ENCODE measurements at places on chromosomes 3 and 15. TPM values are rescaled to one million over a fixed set of nuclear protein-coding genes. Genes with fewer than 3 reads are reported as not detected.

Gene ATXN7
- 74.7 TPM for total RNA-seq

DNA sequence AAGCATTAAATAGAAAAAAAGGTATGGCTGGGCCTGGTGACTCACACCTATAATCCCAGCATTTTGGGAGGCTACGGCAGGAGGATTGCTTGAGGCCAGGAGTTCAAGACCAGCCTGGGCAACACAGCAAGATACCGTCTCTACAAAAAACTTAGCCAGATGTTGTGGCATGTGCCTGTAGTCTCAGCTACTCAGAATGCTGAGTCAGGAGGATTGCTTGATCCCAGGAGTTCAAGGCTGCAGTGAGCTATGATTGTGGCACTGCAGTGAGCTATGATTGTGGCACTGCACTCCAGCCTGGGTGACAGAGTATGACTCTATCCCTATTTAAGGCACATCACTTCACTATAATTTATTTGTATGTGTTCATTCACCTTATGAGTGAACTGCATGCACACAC is 54.3 kb downstream of the SLC4A7 start:
- peaks cover 29% of the 10 kb centered on the region for H3K36me3 ChIP-seq
- no peak overlapping the region for H3K4me3 ChIP-seq
- no peak for DNase-seq
- H3K27ac ChIP-seq: no peak overlapping the region

Gene CCDC39
- total RNA-seq: not detected

DNA sequence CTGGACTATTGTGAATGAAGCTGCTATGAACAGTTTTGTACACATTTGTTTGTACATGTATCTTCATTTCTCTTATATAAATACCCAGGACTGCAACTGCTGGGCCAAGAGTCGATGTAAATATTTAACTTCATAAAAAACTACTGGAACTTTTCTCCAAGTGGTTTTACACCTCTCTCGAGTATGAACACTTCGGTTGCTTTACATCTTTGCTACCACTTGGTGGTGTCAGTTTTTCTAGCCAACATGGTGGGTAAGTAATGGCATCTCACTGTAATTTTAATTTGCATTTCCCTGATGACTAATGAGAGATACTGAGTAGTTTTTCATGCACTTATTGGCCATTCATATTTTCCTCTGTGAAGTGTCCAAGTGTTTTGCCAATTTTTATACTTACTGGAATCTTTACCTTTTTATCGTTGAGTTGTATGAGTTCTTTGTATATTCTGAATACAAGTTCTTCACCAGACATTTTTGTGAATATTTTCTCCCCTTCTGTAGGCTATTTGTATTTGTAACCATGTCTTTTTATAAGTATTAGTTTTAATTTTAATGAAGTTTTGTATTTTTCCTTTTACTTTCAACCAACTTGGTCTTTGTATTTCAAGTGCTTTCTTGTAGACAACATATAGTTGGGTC is 44.4 kb downstream of the PCOLCE2 start:
- no peaks in the 10 kb centered on the region for H3K27me3 ChIP-seq
- no peak overlapping the region for H3K4me3 ChIP-seq
- H3K27ac ChIP-seq: no peak overlapping the region

GRCh38 chr3:10340046-10340445 is 19.1 kb upstream of the SEC13 start:
- no peaks in the 10 kb centered on the region for H3K27me3 ChIP-seq
- H3K4me1 ChIP-seq: peaks cover 5% of the 10 kb centered on the region
- H3K27ac ChIP-seq: no peak overlapping the region
- DNase-seq: no peak

- H3K36me3 ChIP-seq: no peaks in the 10 kb centered on the region
- no peaks in the 10 kb centered on the region for H3K27me3 ChIP-seq
- no peak for DNase-seq
- peak overlapping the region; percentile 45 for H3K27ac ChIP-seq
Measured at GRCh38 chr15:66832664-66833063, 130.6 kb downstream of the SMAD6 start.

DNA sequence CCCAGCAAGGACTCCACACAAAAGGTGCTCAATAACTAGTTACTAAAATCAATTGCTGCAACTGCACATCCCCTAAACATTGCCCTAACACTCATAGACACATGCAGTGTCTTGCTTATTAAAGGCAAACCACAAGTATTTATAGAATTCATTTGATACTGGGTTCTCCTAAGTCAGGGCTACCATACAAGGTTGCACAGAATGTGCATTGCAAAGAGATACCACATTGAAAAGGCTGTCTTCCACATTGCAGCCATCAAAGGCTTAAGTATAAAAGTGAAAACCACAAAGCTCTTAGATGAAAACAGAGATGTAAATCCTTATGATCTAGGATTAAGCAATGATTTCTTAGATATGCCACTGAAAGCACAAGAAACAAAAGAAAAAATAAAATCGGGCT is 33.6 kb upstream of the TOPAZ1 start:
- H3K4me1 ChIP-seq: no peaks in the 10 kb centered on the region
- H3K4me3 ChIP-seq: no peak overlapping the region
- DNase-seq: no peak
- peaks cover 5% of the 10 kb centered on the region for H3K27me3 ChIP-seq
- H3K27ac ChIP-seq: no peak overlapping the region
- no peaks in the 10 kb centered on the region for H3K36me3 ChIP-seq

Gene PLXNA1
- 22.3 TPM for total RNA-seq

Data from B cell (primary cell).